ENCODE measurements at places on chromosomes 13 and 19.

- DNase-seq: no peak
Observed at GRCh38 chr13:43596924-43597598, 189.7 kb downstream of the ENOX1 start.

DNA sequence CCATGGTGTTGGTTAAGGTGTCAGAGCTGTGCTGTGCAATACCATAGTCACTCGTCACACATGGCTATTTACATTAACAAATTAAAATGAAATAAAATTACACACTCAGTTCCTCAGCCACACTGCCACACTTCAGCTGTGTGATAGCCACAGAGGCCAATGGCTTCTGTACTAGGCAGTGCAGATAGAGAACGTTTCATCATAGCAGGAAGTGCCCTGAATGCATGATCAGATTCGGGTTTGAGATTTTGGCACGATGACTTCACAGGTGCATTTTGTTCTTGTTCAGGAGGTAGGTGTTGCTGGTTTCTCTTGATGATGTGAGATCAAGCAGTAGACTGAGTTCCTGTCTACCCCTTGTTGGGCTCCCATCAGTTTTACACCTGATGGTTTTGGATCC lies 6.5 kb downstream of the ARMC6 start:
- DNase-seq: no peak

- no peak for DNase-seq
Observed at GRCh38 chr13:45328661-45329111, 12.3 kb downstream of the TPT1 start.

GRCh38 chr19:17866964-17867486 lies 4.7 kb upstream of the SLC5A5 start:
- DNase-seq: no peak

DNA sequence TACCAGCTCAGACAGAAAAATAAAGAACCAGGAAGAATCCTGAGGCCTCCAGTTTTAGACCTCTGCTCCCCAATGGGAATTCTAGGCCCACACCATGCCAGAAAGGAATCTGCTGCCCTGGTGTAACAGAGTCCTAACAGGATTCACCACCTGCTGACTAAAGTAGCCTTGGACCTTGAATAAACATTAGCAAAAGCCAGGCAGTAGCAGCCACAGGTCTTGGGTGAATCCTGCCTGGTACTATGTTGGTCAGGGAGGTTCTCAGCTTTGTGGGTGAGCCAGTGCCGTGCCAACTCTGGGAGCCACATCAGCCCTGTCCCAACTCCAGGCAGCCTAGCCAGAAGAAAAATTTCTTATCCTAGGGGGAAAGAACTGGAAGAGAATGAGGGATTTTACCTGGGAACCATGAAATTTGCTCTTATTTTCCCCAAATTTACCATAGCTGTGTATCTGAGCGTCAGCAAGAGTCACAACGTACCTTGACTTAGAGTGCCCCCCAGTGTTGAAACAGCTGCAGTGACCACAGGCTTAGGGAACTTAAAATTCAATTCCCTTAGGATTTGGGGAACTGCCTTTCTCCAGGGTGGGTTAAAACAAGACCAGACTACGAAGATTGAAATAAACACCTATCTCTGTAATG lies 1895.6 kb upstream of the PRR20A start:
- no peak for DNase-seq

GRCh38 chr19:35123573-35123972 lies 8.0 kb downstream of the FXYD3 start:
- no peak for DNase-seq

DNA sequence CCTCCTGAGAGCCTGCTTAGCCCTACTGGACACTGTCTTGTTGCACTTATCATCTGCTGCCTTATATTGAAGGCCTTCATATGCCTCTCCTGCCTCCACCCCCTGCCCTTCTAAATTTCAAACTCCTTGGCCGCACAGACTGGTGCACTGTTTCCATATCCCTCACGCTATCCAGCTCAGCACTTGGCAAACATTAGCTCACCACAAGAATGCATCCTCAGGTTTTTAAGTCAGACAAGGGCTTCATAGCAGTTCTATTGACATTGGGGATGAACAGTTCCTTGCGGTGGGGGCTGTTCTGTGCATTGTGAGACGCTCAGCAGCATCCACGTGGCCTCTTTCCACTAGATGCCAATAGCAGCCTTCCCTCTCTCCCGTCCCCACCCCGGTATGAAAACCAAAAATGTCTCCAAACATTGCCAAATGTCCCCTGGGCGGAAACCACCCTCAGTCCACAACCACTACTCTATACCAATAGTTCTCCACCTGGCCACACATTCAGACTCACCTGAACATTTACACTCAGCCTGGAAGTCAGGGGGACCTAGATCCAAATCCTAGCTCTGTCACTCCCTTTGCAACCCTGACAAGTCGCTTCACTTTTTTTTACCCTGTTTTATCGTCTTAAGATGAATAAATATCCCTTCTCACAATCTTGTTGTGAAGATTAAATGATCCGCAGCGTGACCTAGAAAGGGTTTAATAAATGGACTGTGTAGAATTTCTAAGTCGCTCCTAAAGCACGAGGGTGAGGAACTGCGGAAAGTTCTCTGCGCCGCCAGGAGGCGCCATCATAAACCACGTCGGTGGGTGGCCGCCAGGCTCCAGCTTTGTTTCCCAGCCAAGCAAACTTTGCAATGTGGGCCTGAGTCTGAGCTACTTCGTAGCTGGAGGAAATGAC lies 3.6 kb upstream of the CEACAM3 start:
- DNase-seq: peak; percentile 18

- peak; percentile 46 for DNase-seq
Observed at GRCh38 chr19:3142292-3142670, 6.4 kb downstream of the GNA15 start.

DNA sequence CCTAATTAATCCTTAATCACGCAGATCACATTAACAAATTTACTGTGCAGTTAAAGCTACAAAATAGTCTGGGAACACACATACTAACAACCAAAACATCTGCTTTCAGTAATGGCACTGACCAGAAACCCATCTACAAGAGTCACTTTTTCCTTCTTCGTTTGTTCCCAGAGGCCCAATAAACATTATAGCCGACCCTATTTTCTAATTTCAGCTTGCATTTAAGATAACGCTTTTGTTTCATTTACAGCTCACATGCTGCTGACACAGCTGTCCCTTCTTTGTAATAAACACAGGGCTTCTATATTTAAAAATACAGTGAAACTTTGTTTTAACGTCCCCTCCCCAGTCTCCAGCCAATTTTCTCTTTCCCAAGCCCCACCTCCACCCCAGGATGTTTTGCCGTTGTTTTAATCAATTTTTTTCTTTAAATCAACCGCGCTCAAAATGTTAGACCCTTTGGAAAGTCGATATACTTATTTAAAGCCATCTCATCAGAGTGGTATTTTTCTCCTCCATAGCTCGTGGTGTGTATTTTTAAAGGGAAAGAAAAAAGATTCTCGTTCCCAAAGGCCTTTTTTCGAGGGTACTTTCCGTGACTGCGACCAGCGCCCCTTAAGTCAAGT lies 1.7 kb upstream of the WBP4 start:
- DNase-seq: no peak

DNA sequence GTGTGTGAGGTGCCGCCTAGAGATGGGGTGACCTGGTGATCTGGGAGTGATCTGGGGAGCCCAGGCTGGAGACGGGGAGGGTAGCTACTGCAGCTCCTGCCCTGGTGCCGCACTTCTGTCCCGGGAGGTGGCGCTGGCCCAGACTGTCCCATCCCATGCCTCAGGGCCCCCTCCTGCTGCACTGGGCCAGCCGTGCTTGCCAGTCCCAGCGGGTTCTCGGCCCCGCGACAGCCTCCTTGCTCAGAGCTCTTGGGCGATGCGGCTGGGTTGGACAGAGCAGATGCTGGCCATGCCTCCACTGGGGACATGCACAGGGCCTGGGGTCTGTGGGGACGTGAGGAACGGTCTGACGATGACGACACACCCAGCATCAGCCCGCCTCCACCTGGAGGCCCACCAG lies 2.5 kb downstream of the RAX2 start:
- DNase-seq: no peak

- DNase-seq: no peak
Observed at GRCh38 chr13:77143431-77143830, 116.5 kb upstream of the FBXL3 start.

GRCh38 chr19:15212711-15213110 lies 11.9 kb upstream of the NOTCH3 start:
- no peak for DNase-seq

All from stimulated activated CD4-positive, alpha-beta T cell treated with anti-CD3 and anti-CD28 coated beads, Interleukin-12 subunit alpha, Interleukin-12 subunit beta, amount 100 ng/mL, for 24 hours (primary cell).